ENCODE measurements at places on chromosomes 6 and 20. TPM values are rescaled to one million over a fixed set of nuclear protein-coding genes. Genes with fewer than 3 reads are reported as not detected.

GRCh38 chr6:169296170-169296569 is 42.5 kb upstream of the THBS2 start:
- no peak for DNase-seq

DNA sequence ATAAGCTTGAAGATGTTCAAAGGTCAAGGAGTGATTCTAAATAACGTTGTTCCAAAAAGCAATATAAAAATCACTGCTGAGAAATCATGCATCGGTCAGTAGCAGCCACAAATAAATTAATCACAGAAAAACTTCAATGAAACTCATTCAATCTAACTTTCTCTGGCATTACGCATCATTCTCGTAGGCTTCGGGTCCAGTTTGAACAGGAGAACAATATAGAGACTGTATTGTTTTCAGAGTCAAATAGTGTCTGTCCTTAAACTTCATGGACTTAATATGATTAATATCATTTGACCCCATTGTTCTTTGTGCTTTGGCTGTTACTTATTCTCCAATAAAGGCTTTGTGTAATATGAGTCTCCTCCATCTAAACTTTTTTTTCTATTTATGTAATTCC is 200.4 kb downstream of the C6orf118 start:
- DNase-seq: no peak

- no peak for DNase-seq
These were observed 26.3 kb downstream of the SLC2A4RG start for GRCh38 chr20:63765902-63766301.

GRCh38 chr6:35089935-35090505 is 51.1 kb downstream of the TCP11 start:
- DNase-seq: peak; percentile 57

OPN5 gene
- total RNA-seq: 0.06 TPM

Data from Daoy (cell line).